Liver (tissue), 10 donors: ENCODE measurements at places on chromosomes 2 and 18. TPM values are rescaled to one million over a fixed set of nuclear protein-coding genes. Genes with fewer than 3 reads are reported as not detected.

PLEKHH2 gene
- 3.8 TPM for total RNA-seq

DNA sequence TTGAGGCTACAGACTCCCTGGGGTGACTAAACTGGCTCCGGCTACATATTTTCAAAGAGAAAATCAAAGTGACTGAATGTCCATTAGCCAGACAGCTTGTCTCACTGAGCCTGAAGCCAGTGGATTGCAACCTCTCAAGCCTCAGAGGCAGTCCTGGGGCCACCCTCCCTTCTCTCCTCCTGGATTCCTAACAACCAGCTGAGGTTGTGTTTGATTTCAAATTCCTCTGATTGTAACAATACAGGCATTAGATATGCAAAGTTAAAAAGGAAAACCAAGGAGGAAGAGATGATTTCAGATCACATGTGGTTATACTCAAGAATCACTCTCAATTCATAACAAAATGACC is 101.0 kb upstream of the LMAN1 start:
- no peak for DNase-seq

NPPC gene
- total RNA-seq = 0.47 TPM

NIF3L1 gene
- 19.0 TPM for total RNA-seq

ACMSD gene
- 91.4 TPM for total RNA-seq

MEX3C gene
- 16.1 TPM for total RNA-seq

- no peak for DNase-seq
Observed at GRCh38 chr18:49754866-49755265, 58.5 kb downstream of the ACAA2 start.

DNA sequence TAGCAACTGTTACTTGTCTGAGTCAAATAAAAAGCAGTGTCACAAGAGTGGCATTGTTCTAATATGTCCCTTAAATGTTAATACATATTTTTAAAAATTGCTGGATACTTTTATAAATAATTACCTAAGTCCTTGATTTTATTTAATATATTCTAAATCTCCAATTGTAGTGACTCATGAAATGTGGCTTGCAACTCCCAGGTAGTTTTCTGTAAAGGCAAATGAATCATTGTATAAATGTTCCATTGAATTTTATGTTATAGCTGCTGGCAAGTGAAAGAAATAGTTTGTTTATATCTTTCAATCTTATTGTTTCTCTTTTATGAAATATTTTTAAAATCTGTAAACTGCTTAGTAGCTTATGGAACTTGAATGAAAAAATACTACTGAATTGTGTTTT is 32.7 kb upstream of the C1GALT1C1L start:
- DNase-seq = no peak

DNA sequence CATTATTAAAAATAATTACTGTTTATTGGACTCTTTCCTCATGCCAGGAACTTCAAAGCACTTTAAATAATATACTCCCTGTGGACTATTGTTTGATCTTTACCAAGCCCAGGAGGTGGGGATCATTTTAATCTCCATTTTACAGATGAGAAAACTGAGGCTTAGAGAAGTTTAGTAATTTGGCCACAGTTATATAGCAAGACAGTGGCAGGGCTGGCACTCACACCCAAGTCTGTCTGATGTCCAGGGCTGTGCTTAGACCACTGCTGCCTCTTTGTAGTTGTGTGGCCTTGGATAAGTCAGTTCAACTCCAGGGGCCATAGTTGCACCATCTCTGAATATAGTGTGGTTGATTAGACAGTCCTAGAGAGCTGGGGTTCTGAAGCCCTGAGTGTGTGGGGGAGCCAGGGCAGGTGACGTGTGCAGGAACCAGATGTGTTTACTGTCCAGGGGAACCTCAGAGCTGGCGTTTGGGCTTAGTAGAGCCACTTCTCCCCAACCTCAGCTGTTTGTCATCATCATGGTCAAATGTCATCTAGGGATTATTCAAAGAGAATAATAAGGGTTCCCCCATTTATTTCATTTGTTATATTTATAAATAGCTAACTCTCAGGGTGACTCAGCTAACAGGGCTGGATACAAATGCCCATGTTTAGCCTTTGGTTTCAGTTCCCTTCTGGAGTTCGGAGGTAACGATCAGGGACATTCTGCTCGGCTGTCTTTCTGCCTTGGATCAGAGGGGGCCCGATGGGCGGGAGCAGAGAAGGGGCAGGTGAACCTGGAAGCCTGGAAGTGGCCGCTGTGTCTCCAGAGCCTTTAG is 68.0 kb downstream of the BOLA3 start:
- DNase-seq = no peak

GRCh38 chr2:177075254-177075653 is 137.3 kb upstream of the HNRNPA3 start:
- no peak for DNase-seq

- DNase-seq = no peak
Observed at GRCh38 chr18:75408554-75409506, 18.7 kb downstream of the SMIM21 start.
